Esophagus mucosa (tissue), 1 donor: ENCODE measurements at places on chromosomes 7 and 10.

DNA sequence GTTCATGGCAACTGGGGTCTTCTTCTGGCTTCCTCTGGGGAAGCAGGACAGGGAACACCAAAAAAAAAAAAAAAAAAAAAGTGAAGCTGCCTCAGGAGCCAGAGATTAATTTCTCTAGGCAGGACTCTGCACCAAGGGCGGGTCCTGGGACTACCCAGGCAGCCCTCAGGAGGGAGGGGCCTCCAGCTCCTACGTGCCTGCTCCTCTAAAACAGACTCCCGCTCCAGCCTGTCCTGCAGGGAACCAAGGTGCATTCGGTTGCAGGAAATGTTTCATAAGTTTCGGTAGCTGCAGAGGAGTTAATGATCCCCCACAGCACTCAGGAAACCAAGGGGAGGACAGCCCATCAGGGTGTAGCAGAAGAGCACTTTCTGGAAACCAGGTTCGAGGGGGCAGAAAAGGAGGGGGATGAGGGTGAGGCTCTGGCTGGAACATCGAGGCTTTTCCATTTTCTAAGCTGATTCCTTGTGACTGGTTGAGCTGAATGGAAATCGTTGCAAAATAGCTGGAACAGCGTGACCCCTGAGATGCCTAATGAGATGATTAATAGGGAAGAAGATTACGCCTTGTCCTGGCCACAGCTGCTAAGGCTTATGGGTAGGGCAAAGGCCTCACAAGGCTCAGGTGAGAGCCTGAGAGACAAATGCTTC lies 84.2 kb downstream of the STRA8 start:
- ATAC-seq: peak; percentile 87

GRCh38 chr7:15685358-15686294 lies 857 bp downstream of the MEOX2 start:
- no peak for ATAC-seq

DNA sequence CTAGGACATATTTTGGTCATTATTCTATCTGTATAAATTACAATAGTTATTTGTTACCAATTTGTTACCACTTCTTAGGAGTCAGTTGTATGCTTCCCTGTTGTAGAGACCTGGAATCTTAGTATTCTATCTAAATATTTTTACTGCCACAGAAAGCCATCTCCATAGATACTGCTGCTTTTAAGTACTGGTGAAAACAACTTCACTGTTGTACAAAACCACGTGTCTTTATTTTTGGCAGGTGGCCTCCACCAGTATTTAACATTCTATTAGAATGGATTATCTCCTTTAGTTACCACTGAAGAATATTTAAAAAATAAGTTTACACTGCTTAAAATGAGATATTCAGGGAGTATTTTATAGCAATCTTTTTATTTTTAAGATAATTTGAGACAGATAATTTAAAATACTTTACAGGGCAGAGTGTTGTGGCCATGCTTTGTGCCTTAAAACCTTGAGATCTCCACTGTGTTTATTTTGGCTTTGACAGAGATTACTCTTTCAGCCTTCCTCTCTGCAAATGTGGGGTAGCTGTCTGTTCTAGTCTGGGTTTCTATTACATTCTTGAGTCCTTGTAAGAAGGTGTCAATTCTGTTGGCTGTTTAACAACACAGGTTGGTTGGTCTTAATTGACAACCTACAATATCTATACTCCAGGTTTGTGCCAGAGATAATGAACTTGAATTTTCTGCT lies 185.6 kb downstream of the LRRC4 start:
- ATAC-seq: no peak

DNA sequence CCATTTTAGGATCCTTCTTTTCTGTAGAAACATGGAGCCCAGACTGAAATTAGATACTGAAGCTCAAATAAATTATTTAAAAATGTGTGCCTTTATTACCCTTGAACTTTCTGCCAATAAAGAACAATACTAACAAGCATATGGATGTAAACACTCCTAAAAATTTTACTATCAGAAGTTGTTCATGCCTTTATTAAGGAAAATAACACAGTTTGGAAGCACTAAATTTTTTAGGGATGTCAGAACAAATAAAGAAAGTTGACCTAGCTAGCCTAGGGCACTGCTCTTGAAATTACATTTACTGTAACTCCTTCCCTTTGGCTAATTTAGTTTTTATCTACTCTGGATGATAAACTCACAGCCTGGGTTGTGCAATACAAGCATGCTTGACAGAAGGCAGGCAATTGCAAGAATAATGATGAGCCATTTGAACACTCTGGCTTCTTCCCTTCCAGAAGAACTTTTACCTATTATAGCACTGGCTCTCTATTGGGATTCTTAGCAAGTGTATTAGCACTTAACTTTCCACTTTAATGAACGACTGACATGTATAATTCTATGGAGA lies 351.7 kb upstream of the C7orf33 start:
- ATAC-seq: no peak

GRCh38 chr10:117345143-117345542 lies 30.1 kb downstream of the PDZD8 start:
- no peak for ATAC-seq

- ATAC-seq: peak; percentile 40
These were observed 42.4 kb upstream of the FAM20C start for GRCh38 chr7:149791-150636.
